ENCODE measurements at places on chromosomes 2 and 18.

DNA sequence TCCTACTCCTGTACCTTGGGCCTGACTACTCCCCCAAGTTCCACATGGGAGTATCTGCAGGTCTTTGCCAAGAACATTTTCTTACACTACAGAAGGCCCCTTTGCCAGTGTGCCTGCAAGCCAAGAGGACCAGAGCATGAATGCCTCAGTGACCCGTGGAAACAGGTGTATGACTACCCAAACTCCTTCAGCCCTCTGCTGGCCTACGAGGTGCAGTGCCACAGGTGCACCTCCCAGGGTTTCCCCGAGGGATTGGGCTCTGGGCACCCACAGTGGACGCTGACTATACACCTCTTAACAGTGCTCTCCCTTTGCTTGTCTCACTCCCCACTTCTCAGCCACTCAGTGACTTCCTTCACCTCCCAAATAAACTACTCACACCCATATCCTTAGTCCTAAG is 91.4 kb downstream of the COL6A3 start:
- no peak for DNase-seq

DNA sequence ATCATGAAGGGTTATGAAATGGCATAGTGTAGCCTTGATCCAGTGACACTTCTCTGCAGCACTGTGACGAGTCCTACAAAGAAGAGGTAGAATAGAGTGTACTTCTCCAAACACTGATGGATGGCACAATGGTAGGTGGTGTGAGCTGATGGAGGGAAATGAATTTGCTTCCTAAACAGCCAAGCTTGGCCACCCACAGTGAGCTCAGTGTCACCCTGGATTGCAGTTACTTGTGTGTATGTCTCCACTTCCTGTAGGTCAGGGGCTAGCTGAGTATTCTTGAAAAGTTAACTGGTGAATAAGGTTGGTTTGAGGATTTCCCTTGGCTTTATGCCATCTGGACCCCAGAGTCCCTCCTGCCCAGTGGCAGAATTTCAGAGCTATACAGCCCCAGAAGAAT is 75.9 kb downstream of the VSNL1 start:
- DNase-seq: no peak

DNA sequence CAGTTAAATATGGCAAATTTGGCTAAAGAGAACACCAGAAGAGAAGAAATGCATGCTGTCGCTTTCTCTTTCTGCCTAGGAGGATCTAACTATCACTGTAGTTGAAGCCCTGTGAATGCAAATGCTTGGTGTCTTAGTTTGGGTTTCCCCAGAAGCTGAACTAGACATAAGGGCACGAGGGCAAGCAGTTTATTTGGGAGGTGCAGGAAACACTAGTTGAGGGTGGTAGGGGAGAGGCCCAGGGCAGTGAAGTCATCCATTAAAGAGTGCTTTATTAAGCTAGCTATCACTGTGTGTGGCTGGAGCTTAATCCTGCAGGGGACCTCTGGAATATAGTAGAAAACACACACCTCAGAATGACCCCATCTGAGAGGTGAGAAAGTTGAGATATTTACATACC is 639.8 kb upstream of the ZEB2 start:
- no peak for DNase-seq

DNA sequence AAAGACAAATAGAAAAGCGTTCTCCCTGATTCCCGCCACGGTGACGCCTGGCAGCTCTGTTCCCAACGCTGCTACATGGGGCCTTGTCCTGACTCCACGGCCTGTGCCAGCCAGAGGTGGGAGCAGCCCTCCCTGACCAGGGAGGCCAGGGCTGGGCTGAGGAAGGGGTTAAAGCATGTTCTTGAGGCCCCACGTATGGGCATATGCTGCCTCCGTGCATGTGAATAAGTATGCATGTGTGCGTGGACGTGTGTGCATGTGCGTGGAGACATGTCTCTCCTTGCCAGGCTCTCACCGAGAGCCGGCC is 1.6 kb upstream of the SNED1 start:
- no peak for DNase-seq

DNA sequence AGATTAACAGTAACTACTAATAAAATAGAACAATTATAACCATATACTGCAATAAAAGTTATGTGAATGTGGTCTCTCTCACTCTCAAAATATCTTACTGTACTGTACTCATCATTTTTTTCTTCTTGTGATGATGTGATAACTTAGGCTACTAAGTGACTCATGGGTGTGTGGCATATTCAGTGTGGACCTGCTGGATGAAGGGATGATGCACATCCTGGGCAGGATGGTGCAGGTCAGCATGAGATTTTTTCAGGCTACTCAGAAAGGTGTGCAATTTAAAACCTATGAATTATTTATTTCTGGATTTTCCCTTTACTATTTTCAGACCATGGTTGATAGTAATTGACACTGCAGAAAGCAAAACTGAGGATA is 90.7 kb downstream of the NCKAP5 start:
- DNase-seq: no peak

DNA sequence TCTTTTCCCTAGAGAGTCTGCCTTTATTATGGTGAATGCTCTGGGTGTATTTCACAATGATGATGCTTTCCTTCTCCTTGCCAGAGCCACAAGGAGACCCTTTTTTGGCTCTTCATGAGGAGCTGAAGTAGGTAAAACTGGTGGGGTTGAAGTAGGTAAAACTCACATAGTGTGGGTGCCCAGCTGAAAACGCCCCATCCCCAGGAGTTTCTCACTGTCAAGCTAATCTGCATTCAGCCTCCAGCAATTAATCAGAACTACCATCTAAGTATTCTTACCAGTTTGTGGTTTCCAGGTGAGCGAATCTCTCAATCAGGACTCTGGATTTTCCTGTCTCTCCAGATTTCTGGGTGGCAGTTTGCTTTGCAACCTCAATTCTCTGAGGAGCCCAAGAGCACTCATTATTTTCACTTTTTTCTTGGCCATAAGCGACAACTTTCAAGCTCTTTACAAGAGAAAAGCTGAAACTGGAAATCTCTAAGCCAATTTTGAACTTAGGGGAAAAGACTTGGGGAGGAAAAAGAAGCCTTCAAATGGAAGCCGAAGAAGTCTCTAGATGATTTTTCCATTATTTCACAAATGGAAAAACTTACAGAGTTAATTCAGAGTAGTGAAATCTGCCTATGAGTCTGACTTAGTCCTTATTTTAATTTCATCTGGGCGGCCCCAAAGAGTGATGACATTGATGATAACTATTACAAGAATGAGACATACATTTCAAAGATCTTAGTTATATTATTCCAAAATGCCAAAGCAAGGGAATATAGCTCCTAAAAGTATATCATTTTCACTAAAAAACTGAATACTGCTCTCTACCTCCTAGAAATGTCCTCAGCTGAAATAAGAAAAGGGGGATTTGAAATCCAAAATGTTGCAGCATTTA is 121.4 kb upstream of the MAP3K20 start:
- DNase-seq: no peak

DNA sequence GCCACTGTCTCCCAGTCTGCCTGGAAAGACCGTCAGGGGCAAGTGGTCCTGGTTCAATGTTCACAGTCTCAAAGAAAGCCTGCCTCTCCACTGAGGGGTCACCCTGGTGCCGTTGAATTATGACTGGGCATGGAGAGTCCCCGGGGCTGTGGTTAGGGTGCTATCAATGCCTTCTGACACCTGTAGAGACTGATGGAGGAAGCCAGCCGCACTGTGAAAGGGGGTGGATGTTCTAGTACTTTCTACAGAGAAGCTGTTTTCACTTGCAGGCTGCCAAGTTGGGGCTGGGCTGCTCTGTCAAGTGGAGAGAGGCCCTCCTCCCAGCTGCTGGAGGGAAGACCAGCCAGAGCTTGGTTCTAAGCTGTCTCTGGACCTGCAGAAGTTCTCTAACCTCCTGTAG is 80.5 kb downstream of the BCL2L11 start:
- DNase-seq: no peak

- no peak for DNase-seq
Measured at GRCh38 chr2:124034265-124034664, 9.2 kb downstream of the CNTNAP5 start.

GRCh38 chr2:30026091-30027055 is 105.0 kb upstream of the ALK start:
- peak; percentile 29 for DNase-seq

GRCh38 chr2:234318361-234318760 is 178.5 kb downstream of the ARL4C start:
- DNase-seq: no peak

GRCh38 chr2:128134573-128134972 is 43.6 kb downstream of the UGGT1 start:
- no peak for DNase-seq

- DNase-seq: peak; percentile 42
Measured at GRCh38 chr2:241762933-241763369, 13.7 kb upstream of the GAL3ST2 start.

DNA sequence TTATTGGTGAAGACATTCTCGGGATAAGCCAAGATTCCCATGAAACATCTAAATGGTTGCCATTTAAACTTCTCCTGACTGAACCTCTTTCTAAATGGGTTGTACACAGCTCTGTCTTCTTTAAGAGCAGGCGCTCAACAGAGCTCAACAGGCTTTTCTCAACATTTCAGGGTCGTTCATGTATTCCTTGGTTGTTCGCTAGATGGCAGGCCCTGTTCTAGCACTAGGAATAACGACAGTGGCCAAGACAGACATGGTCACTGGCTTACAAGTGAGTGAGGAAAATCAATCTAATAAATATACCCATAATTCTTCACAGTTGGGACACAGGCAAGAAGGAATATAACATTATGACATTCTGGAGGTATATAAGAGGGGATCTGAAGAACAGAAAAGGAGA is 154.5 kb downstream of the SMAD2 start:
- DNase-seq: no peak

GRCh38 chr2:215436705-215437565 is 1.1 kb upstream of the FN1 start:
- no peak for DNase-seq

DNA sequence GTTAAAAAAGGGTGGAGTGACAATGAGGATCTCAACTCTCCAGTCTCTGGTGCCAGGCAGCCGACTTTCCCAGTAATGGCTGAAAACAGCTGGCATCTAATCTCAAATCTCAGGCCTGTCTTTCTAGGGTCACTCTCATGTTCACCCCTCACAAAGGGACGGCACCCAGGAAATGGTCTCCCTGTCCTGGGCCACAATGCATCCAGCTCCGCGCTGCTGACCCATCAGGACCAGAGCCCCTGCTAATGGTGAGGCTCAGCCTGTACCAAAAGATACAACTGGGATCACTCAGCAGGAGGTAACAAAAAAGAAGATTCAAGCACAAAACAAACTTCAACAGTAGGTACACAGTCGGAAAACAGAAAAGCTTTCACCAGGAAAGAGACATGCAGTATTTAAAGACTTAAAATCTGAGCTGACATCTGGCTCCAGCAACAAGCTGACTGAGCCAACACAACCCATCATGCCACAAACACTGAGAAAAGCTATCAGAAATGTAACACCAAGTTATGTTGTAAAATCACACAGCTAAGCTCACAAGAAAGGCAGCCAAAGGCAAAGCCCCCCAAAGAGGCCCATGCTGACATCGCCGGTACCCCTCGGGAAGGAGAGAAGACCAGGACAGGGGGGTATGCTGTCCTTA is 13.6 kb upstream of the KIDINS220 start:
- DNase-seq: no peak

- DNase-seq: no peak
Measured at GRCh38 chr2:69950241-69950640, 11.2 kb downstream of the ASPRV1 start.

DNA sequence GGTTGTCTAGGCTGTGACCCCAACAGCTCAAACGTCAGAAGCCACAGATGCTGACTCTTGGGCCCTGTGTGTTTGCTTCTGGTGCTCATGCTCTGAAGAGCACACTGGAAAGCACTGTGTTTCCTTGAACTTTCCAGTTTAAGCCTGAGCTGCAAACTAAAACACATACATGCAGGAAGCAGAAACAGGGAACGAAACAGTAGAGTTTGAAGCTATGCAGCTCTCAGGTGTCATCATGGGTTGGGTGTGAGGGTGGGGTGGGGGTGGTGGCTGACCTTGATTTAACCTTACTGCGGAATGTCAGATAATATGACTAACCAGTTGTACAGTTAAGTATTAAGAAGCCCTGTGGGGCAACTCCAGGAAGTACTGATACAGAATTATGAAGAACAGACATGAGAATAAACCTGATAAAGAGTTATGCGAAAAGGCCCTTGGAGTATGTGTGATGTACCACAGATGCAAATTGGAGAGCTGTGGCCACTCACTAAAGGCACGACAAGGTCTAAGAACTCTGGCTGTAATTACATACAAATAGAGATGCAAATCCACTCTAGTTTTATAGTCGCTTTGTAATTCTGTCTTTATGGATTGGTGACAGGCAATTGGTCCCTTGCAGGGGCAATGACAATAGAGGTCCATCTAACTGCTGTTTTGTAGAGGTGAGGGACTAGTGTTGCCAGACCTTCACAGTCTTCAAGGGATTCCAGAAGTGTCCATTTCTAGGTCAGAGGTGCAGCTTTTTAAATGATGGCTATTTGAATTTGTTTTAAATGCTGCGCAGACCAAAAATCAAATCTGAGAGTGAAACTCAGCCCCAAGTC is 273.1 kb downstream of the NAPG start:
- DNase-seq: no peak

DNA sequence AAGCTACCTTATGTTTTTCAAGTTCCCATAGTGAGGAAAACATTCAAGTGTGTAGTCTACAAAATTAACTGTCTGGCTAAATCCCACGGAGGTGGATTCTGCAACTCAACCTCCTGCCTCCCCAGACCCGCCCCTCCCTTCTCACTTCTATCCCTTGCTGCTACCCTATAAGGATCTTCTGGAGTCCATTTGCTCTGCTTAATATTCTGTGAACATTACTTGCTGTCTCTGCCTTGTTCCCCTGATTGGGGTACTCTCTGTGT is 163.2 kb downstream of the KCNE4 start:
- DNase-seq: no peak

GRCh38 chr2:128215897-128216642 is 102.6 kb downstream of the HS6ST1 start:
- DNase-seq: no peak

All from mucosa of descending colon (tissue), 3 donors.